Activated naive CD4-positive, alpha-beta T cell (primary cell): ENCODE measurements at places on chromosomes 3 and 15.

DNA sequence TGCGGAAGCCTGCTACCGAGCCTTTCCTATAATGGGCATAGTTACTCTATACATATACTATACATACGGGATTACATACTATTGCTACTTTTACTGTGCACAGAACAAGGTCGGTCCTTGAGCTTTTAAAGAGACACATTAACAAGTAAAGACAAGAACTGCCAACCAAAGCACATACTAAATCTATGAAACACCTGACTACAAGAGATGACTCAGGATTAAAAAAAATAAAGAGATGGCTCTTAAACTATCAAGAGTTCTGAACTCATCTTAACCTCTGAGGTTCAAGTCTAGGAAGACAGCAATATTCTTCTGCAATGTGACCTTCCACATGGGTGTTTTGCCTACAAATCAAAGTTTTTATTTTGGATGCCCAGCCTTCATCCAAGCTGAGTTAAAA lies 106.8 kb downstream of the TNIK start:
- DNase-seq: no peak

GRCh38 chr3:120452816-120453215 lies 2.0 kb upstream of the FSTL1 start:
- no peak for DNase-seq

- DNase-seq: no peak
Observed at GRCh38 chr15:35071106-35071505, 14.0 kb downstream of the NANOGP8 start.

DNA sequence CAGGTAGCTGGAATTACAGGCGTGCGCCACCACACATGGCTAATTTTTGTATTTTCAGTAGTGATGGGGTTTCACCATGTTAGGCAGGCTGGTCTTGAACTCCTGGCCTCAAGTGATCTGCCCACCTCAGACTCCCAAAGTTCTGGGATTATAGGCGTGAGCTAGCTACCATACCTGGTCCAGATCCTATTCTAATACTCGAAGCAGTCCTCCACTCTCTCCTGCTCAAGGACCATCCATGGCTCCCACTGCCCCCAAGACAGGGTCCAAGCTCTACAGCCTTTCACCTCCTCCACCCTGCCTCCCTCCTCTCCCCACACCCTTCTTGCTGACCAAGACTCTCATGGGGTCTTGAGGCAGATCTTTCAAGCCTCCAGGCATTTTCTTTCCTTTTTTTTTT lies 12.6 kb upstream of the GRIP2 start:
- DNase-seq: no peak

- DNase-seq: no peak
Observed at GRCh38 chr3:133995264-133995663, 34.5 kb downstream of the SLCO2A1 start.

DNA sequence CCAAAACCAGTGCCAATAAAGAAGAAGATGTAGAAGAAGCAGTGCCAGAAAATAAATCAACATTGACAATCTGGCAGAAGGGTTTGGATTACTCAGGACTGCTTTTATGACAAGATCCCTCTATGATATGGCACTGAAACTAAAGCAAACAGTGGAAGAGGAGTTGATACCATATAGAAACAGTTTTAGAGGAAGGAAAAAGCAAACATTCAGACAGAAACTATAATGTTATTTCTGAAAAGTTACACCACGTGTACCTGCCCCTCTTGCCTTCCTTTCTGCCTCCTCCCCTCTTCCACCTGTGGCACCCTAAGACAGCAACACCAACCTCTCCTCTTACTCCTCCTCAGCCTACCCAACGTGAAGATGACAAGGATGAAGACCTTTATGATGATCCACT lies 63.0 kb downstream of the SFMBT1 start:
- DNase-seq: no peak

GRCh38 chr15:50977162-50977561 lies 68.7 kb downstream of the AP4E1 start:
- no peak for DNase-seq

DNA sequence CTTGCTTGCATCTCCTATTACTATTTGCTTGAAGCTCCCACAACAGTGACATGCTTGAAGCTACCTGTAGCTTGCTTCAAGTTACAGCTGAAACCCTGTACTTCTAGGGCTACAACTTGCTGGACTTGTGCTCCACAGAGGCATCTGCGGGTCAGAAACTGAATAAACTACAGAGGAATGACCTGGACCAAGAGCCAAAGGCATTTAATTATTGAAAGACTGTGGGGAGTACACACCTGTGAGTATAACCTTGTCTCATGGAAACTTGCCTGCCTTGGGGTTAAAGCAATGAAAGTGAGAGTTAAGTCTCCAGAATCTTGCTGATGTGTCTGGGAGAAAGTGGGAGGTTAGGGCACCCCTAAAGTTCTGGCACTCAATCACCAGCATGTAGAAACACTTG lies 69.8 kb downstream of the UMPS start:
- DNase-seq: no peak

GRCh38 chr15:77800305-77800704 lies 167.6 kb upstream of the LINGO1 start:
- DNase-seq: no peak

DNA sequence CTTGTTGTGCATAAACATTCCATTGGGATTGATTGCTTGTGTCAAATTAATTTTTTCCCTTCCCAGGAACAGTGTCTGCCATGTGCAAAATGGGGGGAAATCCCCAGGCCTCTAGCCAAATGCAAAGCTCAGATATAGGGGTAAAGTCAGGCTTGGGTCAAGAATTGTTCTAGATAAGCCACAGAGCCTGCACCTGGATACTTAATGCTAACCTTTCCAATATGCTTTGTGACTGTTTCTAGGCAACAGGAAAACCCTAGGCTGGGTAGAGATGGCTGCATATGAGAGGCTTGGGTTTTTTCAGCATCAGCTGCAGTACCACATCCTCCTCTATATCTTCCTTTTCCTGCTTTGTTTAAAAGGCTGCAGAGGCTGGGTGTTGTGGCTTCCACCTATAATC lies 61.9 kb upstream of the ROPN1 start:
- DNase-seq: no peak

GRCh38 chr3:107894998-107895397 lies 195.8 kb downstream of the CD47 start:
- no peak for DNase-seq

DNA sequence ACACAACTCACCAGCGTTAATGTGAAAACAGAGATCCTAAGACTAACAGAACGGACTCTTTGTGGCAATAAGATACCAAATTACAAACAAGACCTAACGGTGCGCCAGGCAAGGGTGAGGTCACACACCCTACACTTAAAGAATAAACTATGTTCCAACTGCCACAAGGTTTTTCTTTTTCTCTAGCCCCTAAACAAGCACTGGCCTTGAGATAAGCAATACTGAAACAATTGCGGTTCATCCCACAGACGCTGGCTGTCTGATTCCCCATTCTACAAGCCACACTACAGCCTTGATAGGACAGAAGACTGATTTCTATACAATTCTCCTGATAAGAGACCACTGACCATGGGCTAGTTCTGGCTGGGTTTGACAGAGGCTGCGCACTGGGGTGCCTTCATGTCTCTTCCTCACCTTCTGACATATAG lies 20.5 kb upstream of the LIMD1 start:
- no peak for DNase-seq

- no peak for DNase-seq
Observed at GRCh38 chr3:172622156-172622555, 88.7 kb downstream of the NCEH1 start.

DNA sequence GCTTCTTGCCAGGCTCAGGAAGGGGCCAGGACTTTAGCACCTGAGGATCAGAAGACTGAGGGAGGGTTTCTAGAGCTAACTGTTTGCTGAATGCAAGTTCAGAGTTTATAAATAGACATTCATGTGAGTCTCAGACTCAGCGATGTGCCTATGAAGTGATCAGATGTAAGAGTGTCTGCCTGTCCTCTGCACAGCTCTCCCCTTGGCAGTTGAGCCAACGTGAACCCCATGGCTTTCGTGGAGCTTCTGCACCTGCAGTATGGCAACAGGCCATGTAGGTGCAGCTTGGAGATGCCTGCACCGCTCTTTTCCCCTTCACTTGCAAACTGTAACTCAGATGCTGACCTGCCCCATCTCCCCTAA lies 141.9 kb downstream of the CHDH start:
- DNase-seq: no peak

DNA sequence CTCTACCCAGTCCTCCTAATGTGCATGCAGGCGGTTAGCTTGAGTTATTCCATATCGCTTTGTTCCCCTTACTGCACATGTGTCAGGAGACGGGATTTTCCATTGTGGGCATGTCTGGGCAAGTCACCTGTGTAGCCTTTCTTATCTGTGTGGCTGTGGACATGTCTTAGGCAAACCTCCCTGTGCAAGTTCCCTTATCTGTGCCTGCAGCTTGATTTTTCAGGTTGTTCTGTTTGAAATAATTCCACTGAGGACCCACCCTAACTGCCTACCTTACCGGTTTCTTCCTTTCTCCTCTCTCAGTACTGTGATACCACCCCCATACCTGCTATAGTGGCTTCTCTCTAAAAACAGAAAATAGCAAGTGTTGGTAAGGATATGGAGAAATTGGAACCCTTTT lies 113.6 kb downstream of the NEO1 start:
- no peak for DNase-seq

- DNase-seq: no peak
Observed at GRCh38 chr15:58951388-58952007, 18.0 kb upstream of the SLTM start.

GRCh38 chr3:42730294-42730693 lies 27.7 kb upstream of the HHATL start:
- DNase-seq: no peak

DNA sequence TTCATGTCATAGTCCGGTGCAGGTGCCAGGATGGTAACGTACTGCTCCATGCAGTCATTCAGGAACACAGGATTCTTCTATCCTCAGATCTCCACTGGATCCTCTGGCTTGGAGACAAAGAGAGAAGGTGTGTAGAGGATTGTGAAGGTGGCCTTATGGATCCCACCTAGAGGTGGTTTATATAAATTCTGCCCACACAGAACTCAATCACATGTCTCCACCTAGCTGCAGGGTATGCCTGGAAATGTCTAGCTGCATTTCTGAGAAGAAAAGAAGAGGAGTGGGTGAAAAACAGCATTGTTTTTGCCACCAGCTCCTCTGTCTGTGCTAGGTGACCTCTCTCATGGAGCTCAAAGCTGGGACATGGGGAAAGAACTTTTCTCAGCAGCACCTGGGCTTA lies 478.7 kb downstream of the PDCD6IP start:
- no peak for DNase-seq

DNA sequence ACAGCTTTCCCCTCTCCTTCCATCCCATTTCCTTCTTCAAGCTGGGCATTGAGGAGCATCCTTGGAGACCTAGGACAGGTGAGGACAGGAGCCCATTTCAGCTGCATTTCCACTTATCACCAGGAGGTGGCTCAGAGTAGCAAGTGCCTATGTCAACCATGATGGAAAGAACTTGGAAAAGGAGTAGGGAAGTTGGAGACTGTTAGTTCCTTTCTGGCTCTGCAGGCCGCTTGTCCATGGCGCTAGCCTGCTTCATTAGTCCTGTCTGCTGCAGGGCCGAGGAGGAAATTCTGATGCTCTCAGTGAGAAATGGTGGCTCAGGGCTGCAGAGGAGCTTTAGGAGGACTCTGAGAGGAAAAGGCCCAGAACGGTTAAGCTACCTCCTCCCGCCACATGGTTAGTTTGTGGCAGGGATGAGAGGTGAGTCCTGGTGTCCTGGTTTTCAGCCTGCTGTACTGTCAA lies 7.0 kb upstream of the CD276 start:
- no peak for DNase-seq

GRCh38 chr3:68984011-68984530 lies 29.4 kb downstream of the EOGT start:
- DNase-seq: no peak

GRCh38 chr3:23873941-23874340 lies 42.8 kb downstream of the NKIRAS1 start:
- no peak for DNase-seq

GRCh38 chr3:179174898-179175297 lies 26.7 kb downstream of the PIK3CA start:
- no peak for DNase-seq

DNA sequence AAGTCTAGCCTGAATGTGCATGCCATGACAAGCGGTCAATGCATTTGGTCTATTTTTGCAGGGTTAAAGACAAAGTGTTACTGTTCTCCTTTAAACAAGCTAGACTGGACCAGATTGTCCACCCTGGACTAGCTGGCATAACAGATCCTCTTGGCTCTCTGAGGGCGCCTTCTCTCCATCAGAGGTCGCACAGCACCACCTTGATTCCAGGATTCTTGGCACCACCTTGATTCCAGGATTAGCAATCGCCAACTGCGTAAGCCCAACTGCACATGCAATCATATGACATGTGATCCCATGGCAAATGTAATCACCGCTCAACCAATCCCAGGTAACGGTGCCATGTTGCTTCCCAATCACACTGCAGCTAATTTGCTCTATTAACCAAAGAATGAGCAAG lies 98.6 kb downstream of the OXNAD1 start:
- DNase-seq: no peak

- no peak for DNase-seq
Observed at GRCh38 chr3:140449413-140450256, 228.2 kb upstream of the TRIM42 start.

DNA sequence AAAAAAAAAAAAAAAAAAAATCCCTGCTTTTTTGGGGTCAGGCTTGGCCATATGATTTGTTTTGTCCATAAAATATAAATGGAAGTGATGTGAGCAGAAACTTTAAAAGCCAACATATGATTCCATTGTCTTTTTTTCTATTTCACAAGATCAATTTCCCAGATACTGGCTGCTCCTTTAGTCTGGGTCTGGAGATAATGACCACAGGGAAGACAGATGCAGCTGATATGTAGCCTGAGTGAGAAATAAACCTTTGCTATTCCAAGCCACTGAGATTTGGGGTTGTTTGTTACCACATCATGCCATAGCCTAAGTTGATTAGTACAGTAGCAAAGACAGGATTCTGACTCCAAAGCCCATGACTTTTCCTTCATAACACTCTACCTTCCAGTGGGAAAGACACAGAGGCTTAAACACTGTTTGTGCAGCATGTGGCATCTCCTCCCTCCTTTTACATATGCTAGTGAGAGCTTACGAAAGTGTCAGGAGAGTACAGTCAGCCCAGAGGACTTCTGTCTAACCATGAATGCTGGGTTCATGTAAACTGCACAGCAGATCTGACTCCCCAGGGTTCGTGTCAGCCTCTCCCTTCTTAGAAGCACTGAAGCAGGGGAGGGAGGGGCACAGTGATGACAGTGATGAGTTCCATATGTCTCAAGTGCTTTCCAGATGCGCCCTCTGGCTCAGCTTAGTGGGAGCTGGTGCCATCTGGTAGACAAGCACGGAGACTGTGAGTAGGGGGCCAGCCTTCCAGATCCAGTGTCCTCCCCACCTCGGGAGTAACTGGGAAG lies 36.7 kb upstream of the SLC7A14 start:
- DNase-seq: no peak

GRCh38 chr3:119809249-119810017 lies 27.5 kb downstream of the NR1I2 start:
- DNase-seq: no peak

DNA sequence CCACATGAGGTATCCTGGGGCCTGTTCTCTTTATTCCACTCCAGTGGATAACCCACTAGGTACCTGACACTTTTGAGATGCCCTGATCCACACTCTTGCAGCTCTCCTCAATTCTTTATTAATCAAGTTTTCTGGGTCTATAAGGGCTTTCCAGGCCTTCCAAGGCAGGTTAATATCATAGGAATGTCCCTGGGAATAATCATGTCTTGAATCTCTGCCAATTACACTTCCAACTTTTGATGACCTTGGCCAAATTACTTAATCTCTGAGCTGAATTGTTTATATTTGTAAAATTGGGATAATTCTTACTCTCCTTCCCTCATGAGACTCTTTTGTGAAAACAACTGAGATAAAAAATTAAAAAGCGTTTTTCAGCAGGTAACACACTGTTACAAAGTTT lies 881.7 kb downstream of the MCTP2 start:
- no peak for DNase-seq

- no peak for DNase-seq
Observed at GRCh38 chr3:171286580-171287249, 173.5 kb downstream of the TNIK start.
